ENCODE measurements at places on chromosomes 3 and 15.

GRCh38 chr3:190307164-190307545 is 15.1 kb downstream of the CLDN1 start:
- no peak for DNase-seq

- DNase-seq, result no peak
Measured at GRCh38 chr3:80750637-80751036, 982.8 kb upstream of the ROBO1 start.

DNA sequence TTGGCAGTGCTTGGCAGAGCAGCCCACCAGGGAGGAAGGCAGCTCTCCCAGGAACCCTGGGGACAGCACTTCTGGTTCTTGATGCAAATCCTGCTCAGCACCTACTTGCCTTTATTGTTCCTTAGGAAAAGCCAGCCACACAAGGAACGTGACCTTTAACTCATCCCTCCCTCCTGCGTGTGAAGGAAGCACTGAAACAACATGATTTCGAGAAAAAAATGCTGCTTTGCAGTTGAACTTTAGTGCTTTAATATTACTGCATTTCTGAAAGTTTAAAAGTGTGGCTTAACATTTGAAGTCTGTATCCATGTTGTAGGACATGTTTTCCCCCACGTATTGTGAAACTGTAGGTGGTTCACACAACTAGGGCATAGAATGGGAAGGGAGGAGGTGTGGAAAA is 50.4 kb upstream of the CTNNB1 start:
- no peak for DNase-seq

GRCh38 chr3:27827041-27827440 is 104.9 kb upstream of the EOMES start:
- DNase-seq, result no peak

- no peak for DNase-seq
Measured at GRCh38 chr15:88231909-88232644, 24.5 kb downstream of the NTRK3 start.

DNA sequence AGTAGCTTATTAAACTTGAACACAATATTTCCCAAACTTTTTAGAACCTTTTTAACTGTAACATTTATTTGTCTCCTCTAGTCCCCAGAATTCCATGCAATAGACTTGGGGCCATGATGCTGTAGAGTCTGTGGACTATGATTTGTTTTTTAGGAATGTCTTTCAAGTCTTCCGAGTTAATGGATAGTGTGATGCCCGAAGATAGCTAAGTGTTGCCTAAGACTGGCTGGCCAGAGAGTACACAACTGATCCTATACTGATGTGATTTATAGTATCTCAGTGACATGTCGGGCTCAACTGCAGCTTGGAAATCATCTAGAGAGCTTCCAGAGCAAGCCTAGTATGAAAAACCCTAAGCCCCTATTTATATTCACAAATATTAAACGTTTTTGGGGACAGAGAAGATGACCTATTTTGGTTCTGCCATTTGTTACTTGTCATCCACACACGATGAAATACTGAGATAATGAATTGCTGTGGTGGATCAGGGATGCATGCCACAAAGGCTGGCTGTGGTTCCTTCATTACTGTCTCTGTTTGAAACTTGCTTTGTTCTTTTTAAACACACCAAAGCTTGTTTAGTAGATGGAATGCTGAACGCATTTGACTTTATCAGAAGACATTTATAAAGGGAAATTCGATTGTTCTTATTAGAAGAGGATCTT is 507.4 kb downstream of the TAFA4 start:
- no peak for DNase-seq

GRCh38 chr15:72206677-72207000 is 9.1 kb upstream of the GRAMD2A start:
- DNase-seq, result no peak

GRCh38 chr3:47412842-47413520 is 32.2 kb downstream of the PTPN23 start:
- no peak for DNase-seq

DNA sequence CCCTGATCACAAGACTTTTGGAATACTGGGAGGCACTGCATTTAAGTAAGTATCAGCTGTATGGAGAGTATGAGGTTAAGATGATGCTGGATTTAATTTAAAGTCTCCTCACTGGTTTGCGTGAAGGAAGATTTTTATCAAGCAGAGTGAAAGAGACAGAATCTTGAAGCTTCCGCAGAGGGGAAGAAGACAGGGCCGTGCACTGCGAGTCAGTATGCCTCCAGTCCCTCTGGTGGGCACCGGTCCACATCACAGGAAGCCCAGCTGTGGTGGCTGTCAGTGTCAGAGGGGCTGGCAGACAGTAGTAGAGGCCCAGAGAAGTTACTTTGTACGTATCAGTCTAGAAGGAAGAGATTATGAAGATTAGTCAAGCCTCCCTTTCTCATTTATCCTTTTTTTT is 379.0 kb upstream of the TPRG1 start:
- DNase-seq, result no peak

DNA sequence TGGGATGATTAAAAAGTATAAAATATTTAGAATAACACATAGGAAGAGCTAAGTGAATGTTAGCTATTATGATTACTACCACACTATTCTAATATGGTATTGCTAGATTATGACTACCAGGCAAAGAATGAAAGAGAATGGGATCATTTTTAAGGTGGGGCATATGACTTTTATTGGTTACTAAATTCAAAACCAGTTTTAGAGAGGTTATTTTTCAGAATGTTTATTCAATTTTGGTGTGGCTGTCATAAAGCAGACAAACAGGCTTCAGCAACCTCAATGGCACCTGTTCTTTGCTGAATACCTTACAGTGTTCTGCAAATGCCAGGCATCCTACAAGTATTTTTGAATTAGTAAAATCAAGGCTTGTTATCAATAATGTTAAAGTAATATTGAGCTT is 12.8 kb downstream of the SPTSSB start:
- DNase-seq, result no peak

- DNase-seq, result no peak
Measured at GRCh38 chr15:48426044-48426443, 94.8 kb downstream of the DUT start.
